Mesangial cell (primary cell): ENCODE measurements at places on chromosomes 16 and 17. TPM values are rescaled to one million over a fixed set of nuclear protein-coding genes. Genes with fewer than 3 reads are reported as not detected.

The RPGRIP1L gene
- 4.9 and 5.9 TPM in 2 replicates for total RNA-seq

The SLFN14 gene
- total RNA-seq = not detected in 2 replicates

The FOXL1 gene
- total RNA-seq = 13.6 and 25.6 TPM in 2 replicates

The CD300LB gene
- not detected in 2 replicates for total RNA-seq

The KRTAP4-3 gene
- not detected in 2 replicates for total RNA-seq

The IL32 gene
- total RNA-seq = 128 and 172 TPM in 2 replicates

The NAE1 gene
- 20.4 and 58.3 TPM in 2 replicates for total RNA-seq

The CCL3 gene
- total RNA-seq = not detected in 2 replicates

The PRPF8 gene
- total RNA-seq = 187 and 236 TPM in 2 replicates

The LIG3 gene
- total RNA-seq = 29.2 and 44.0 TPM in 2 replicates

The BICDL2 gene
- total RNA-seq = not detected in 2 replicates

The HBA2 gene
- not detected in 2 replicates for total RNA-seq

The PNMT gene
- total RNA-seq = 1.4 TPM in 1 of 2 replicates, not detected in the other
